ENCODE measurements at places on chromosomes 12 and 14.

GRCh38 chr12:50740307-50740706, 23.6 kb upstream of the ATF1 start:
- DNase-seq = no peak

GRCh38 chr12:84874125-84874824, 38.3 kb downstream of the SLC6A15 start:
- no peak for DNase-seq

DNA sequence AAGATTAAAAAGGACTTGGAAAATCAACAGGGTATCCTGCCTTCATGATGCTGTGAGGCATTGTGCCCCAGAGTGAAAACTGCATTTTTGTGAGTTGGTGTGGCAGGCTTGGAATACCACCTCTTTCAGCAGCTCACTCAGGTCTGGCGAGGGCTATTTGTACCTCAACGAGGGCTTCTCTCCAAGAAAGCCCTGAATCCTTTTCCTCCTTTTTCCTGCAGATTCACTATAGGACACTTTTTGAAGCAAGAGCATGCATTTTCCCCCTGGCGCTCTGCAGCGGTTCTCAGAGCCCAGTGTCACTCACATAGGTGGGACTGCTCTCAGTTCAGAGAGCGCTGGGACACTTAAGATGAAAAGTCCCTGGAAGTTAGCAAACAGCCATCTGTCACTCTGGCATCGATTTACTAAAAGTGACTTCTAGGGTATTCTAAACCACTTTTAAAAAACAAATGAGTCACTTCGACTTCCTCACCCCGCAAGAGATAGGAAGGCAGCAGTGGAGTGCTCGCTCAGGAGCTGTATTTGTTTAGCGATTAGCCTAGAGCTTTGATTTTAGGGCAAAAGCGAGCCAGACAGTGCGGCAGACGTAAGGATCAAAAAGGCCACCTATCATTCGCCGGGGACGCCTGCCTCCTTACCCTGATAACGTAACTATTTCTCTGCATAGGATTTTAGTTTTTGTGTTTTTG, 782 bp upstream of the LGR5 start:
- no peak for DNase-seq

- peak; percentile 33 for DNase-seq
Measured at GRCh38 chr14:99574099-99574880, 29.7 kb downstream of the CCDC85C start.

DNA sequence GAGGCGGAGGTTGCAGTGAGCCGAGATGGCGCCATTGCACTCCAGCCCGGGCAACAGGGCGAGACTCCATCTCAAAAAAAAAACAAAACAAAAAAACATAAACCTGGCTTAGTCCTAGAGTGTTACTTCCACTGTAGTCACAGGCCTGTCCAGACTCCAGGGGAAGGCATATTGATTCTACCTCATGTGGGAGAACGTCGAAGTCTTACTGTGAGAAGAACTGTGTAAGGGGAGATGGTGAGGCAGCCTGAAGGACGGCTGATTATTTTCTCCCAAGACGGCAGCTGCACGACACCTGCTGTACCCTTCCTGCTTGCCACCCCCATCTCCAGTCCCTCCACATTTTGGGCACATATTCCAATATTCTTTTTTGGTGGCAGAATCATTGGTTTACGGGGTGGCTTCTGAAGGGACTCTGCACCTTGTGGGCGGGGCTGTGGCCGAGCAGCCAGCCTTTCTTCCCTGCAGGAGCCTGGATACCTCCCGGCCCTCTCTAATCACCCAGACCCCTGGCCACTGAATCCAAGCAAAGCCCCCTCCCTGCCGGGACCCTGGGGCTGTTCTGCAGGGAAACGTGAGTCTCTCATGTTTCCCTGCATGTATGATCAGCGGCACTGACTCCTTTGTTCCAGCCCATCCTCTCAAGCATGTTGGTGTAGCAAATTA, 12.2 kb upstream of the KLC1 start:
- DNase-seq = no peak

- DNase-seq = no peak
Measured at GRCh38 chr12:47901063-47901717, 3.6 kb downstream of the VDR start.

- no peak for DNase-seq
Measured at GRCh38 chr12:8052679-8053078, 13.5 kb downstream of the C3AR1 start.

DNA sequence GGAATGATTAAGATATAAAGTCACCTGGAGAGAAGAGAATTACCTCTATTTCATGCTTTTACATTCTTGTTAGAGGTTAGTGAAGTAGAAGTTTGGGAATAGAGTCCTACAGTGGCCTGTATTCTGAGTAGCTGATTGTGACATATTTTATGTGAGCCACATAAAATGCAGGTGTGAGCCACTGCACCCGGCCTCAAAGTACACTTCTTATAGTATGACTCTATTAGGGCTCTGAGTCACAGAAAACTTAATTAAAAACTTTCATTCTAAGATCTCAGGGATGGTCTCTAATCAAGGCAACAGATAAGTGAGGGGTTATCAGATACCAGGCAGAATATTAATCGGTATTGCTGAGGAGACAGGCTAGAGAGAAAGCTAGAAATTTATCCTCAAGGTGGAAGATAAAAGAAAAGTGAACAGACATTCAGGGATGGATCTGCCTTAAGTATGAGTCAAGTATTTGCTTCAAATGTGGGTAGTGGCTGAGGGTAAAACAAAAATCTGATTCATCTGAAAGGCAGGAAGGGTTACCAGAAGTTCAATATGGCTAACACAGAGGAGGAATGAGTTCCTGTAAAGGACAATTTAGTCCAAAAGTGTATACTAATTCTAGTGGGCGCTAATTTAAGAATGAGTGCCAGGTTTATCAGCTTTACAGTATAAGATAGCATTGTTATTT, 5.5 kb upstream of the G2E3 start:
- DNase-seq = no peak

Measured in iPS DF 6.9 (cell line).